Caco-2 (cell line): ENCODE measurements at places on chromosomes 5 and 9.

DNA sequence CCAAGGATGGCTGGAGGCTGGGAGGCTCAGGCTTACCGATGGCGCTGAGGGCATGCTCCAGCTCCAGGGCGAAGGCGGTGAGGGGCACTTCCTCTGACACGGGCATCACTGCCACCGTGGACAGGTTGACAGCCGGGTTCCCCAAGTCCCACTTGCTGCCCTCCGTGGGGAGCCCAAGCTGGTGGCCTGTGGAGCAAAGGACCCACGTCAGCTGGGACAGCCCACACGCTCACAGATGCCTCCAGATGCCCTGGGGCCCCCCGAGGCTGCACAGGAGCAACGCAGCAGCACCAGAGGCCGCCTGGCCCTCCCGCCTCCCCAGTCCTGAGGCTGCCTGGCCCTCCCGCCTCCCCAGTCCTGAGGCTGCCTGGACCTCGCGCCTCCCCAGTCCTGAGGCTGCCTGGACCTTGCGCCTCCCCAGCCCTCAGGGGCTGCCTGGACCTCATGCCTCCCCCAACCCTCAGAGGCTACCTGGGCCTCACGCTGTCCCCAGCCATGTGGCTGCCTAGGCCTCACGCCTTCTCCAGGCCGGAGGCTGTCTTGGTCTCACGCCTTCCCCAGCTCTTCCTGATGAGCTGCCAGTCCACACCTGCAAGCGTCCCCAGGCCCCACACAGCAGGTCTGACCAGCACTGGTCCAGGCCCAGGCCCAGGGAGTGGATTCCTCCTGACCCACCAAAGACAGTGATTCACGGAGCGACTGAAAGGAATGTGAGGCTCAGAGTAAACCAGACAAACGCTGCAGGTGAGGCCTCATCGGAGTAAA, 25.6 kb upstream of the NSMF start:
- peak; percentile 27 for DNase-seq

DNA sequence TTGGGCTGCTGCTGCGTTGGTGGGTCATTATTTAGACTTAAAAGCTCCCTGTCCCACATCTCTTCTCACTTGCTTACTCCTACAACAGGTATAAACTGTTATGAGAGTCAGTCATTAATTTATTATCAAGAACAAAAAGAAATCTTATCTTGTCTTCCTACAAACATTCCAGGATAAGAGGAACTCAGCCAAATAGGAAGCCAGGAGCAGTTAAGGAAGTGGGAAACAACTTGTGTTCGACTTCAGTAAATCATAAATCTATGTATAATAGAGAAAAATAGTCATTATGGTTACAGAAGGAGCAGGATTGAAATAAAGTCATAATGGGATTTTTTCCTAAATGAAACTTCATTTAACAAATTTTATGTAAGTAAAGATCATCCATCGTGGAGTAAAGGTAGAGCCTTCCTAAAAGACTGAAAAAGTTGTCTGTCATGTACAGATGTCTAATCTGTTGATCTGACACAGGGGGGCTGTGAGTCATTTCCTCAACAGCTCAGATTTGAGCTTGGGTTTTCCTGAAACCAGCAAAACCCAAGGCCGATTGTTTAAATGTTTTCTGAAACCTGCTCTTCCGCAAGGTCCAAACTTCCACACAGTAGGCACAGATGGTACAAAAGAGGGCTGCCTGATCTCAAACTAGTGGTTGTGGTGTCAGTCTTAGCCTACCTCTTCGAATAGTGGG, 25.3 kb upstream of the LRRTM2 start:
- DNase-seq = no peak

DNA sequence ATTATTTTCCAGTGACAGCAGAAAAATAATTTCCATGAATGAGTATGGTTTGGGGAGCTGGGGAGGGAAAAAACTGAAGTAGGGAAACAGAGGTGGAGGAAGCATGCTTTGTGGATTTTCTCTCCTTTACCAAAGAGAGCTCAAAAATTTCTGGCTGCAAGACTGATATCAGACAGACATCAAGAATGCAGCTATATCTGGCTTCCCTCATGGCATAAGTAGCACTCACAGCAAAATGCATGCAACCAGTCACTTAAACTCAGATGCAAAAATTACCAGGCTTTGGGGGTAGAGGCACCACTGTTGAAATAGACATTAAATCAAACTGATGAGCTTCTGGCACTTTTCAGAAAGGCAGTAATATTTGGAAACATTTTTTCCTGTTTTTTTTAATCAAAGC, 196.9 kb downstream of the TSSK1B start:
- no peak for DNase-seq

DNA sequence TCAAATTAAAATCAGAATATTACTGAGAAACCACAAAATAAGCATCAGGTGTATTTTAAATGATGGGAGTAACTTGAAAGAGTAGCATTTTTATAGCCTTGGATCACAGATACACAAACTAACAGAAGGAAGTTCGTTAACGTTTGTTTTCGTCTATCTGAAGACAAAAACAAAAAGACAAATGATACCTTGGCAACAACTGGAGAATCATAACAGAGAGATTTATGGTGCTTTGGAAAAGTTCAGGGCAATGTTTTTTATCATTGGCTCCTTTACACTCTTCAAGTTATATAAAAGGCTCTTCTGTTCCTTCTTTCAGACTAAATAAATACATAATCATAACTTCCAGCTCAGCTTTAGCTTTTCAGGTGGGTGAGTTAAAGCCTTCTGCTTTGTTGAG, 128.1 kb upstream of the VLDLR start:
- no peak for DNase-seq

DNA sequence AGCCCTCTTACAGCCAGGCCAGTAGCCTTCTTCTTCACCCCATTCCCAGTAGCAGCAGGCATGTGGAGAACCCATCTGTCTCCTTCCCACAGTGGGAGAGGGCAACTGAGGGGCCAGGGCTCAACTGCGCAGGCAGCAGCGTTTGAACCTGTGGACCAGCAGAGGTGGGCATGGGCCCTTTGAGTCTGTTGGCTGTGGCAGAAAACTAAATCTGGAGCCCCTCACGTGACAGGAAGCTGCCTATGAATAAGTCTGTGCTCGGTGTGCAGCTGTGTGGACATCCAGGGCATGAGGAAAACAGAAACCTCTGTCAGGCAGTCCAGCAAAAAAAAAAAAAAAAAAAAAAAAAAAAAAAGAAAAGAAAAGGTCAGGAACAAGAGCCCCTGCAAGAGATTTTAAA, 189.2 kb upstream of the NR3C1 start:
- no peak for DNase-seq

DNA sequence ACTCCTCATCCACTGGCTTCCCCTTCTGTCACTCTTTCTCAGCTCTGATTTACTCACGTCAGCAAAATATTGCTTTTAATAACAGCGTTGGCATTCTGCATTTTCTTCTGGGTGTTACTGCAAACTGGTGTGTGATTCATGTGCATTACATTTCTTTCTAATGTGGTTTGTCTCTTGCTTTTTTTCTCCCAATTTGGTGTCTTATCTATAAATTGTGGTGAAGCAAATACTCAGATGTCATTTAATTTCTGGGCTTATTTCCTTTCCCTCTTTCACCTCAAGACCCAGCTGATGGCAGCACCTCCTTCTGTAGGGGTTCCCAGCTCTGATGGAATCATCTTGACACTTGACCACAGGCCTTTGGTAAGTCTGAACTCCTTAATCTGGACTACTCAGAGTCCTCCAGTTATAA, 180.7 kb upstream of the ZNF618 start:
- no peak for DNase-seq

- DNase-seq = no peak
Observed at GRCh38 chr9:93207326-93207814, 23.4 kb downstream of the WNK2 start.

- DNase-seq = no peak
Observed at GRCh38 chr9:114803479-114804265, 2.2 kb downstream of the TNFSF15 start.

DNA sequence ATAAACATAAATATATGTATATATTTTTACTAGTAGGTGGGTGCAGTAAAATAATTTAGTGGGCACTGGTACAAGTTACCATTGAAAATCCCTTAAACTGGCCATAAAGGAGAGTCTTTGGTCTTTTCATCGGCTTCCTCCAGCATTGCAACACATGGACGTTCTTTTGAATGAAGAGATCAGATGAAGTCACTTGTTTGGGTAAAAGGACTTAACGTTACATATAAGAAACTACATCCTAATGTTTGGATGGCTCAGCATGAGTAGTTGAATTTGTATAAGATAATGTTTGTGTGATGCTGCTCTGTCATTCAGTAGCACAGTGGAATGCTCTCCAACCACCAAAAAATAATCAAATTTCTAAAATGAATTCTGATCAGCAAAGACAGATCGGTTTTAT, 31.6 kb downstream of the AFAP1L1 start:
- no peak for DNase-seq

GRCh38 chr5:10627160-10627701, 63.4 kb downstream of the ANKRD33B start:
- no peak for DNase-seq

DNA sequence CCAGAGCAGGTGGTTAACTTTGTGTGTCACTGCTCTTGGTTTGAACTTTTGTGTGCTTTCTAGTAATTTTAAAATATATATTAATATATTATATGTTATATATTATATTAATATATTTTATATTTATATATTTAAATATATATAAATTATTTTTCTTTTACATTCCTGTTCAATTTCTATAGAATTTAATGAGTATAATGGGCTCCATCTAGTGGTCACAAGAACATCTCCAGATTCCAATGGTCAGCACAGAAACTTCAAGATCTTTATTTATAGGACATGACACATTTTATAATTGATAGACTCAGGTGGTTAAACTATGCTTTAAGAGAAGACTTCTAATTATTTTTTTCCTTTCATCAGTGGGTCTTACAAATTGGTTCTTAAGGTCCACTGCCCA, 39.1 kb downstream of the COL23A1 start:
- DNase-seq = no peak

GRCh38 chr5:151737431-151737830, 21.0 kb downstream of the ATOX1 start:
- no peak for DNase-seq

DNA sequence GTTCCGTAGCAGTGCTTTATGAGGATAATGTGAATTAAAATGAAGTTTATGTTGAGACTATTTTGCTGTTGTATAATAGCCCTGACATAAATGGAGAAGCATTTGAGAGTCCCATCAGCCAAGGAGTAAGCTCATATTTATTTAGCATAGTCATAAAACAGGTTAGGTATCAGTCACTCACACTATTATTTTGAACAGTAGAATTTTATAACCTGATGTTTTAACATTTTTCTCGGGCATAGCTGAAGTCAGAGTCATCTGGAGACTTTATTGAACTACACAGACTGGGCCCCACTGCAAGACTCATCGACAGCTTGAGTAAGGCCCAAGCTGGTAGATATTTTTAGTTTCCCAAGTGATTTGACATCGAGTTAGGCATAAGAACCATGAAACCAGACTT, 620.3 kb upstream of the WWC1 start:
- no peak for DNase-seq

- DNase-seq = no peak
Observed at GRCh38 chr5:179345433-179346321, at the start of gene ADAMTS2. TSS of gene ADAMTS2 (minus strand) at chr5:179345461. CDS start at chr5:179345328, 133 bp downstream.

DNA sequence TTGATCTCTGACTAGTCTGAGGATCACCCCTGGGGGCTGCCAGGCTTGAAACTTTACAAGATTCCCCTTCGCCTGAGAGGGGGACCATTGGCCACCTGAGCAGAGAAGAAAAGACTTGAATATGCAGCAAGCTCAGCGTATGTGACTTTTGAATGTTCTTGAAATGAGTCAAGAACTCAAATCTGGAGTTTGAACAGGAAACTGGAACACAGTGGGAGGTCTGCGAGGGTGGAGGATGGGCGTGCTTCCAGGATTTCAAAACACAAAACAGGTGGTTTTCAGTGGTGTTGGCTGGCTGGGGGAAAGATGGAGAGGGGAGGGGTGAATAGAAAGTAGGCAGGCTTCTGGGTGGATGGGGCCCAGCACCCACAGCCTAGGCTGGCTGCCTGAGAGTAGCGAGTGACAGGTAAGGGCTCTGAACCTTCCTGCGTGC, 40.6 kb downstream of the TMEM174 start:
- no peak for DNase-seq

- peak; percentile 73 for DNase-seq
Observed at GRCh38 chr5:127313847-127314473, 23.4 kb downstream of the MEGF10 start.

- DNase-seq = no peak
Observed at GRCh38 chr9:124613849-124614248, 106.7 kb upstream of the NR5A1 start.

DNA sequence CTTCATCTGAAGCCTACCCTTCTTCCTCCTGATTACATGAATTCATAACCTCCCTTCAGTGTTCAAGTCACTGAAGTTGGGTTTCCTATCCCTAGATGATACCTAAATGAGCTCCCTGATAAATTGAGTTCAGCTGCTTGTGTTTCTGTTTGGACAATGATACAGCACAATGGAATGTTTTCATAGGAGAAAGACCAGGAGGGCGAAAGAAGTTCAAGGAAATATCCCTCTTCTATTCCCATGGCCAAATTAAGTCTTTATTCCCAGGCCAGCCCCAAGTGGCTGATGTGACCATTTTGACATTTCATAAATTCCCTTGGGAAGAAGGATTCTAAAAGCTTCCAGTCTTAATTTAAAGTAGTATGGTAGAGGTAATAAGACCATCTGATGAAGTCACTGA, 555.8 kb upstream of the CLINT1 start:
- DNase-seq = no peak

GRCh38 chr9:135898634-135899407, 8.5 kb downstream of the CAMSAP1 start:
- DNase-seq = no peak

DNA sequence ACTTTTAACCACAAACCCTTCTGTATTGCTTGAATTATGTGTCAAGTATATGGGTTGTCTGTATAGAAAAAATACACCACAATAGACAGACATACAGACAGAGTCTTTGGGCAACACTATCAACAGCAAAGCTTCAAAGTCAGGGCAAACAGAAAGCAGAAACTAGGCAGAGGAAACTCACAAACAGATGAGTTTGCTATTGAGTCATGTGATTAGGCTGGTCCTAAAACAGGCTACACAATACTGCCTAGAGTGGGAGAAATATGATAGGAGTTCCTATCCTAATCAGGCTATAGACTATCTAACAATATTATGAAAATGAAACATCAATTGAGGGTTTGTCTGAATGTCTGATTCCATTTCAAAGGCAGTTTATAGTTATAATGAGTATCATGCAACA, 156.4 kb downstream of the EDIL3 start:
- DNase-seq = no peak

GRCh38 chr9:18545636-18546360, 71.8 kb downstream of the ADAMTSL1 start:
- DNase-seq = no peak

DNA sequence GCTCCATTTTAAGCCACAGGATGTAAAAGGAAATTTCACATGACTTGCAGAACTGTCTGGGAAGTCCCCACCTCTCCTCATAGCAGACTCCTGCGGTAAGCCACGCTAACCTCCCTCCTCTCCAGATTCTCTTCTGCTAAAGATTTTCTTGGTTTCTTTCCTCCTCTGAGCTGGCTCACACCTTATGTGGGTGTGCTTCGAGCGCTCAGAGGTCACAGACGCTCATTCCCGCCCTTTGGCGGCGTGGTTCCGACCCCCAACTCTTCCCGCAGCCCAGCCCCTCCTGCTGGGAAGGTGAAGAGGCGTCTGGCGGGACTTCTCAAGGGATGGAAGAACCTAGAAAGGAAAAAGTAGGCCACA, 32.9 kb upstream of the CDK20 start:
- no peak for DNase-seq

- no peak for DNase-seq
Observed at GRCh38 chr9:93829271-93830011, 125.7 kb downstream of the BARX1 start.
